ENCODE measurements at places on chromosomes 12 and 14.
A peak's percentile ranks its signal among the peaks of the same experiment; 100 is the strongest.

DNA sequence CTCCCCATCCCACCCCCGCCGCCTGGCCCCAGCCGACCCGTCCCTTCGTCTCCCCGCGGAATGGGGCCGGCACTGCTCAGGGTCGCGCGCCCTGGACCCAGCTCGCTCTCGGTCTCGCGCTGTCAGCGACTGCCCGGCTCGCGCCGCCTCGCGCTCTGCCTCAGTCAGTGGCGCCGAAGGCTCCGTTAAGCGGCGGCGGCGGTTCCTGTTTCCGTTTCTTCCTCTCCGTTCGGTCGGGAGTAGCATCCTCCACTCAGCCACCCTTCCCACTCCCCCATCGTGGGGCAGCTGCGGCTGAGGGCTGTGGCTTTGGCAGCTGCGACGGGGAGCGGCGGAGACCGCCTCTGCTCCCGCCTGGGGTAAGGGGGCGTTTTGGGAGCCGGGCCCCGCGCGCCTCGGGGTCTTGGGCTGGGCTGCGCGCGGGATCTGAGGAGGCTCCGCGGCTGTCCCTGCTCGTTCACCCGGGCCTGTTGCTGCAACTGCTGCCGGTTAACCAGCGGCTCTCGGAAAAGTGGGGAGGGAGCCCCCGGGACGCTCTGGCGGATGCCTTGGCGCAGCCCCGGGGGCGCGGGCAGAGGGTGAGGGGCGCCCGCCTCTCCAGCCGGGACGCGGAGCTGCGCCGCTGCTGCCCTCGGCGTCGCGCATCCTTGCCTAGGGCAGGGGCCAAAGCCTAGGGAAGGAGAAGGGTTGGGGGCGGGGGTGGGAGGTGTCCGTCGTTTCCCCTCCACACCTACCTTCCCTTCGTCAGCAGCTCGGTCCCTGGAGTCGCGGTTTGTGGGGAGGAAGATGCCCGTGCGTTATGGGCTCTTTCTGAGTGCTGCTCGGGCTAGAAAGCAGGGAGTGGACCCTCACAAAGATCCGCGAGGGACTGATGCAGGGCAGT lies 567 bp downstream of the FUT8 start:
- peak; percentile 77 for DNase-seq

DNA sequence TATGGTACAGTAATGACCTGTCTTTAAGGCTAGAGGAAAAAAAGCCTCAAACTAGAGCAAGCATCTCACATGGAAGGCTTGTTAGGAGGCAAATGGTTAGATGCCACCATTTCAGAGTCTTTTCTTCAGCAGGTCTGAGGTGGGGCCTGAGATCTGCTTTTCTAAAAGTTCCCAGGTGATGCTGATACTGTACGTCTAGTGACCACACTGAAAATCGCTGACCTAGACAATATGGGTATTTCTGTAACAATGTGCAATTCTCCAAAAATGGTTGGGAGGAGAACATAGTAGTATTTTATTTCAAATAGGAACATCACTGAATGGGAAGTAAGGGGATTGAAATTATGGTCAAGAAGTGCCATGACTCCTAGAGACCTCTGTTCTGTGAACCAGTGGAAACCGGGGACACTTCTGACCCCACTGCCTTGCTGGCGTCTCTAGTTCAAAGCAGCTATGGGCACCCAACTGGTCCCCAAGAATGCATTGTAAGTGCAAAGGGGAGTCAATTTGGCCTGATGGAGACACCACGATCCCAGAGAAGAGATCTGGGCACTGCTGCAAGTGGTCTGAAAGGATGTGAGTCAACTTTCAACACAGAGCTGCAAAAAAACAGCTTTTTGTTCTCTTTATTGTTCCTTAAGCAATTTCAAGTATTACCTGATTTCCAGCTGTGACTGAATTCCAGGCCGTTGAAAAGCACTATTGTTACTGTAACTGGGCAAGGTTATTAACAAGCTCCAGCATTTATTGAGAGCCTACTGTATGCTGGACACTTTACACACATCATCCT lies 54.4 kb upstream of the PLEKHG7 start:
- DNase-seq = no peak

- no peak for DNase-seq
Observed at GRCh38 chr14:69982886-69983285, 103.7 kb downstream of the SMOC1 start.

DNA sequence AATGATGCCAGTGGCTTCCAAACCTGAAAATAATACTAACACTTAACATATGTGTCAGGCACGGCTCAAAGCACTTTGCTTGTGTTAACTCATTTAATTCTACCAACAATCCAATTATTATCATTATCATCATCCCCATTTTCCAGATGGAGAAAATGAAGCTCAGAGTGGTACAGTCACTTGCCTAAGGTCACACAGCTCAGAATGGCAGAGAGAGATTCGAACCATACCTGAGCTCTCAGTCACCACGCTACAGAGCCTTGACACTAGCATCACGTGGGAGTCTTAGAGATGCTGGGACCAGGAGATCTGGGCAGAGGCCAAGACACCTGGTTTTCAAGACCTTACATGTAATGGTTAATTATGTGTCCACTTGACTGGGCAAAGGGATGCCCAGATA lies 34.2 kb downstream of the DHX37 start:
- no peak for DNase-seq

DNA sequence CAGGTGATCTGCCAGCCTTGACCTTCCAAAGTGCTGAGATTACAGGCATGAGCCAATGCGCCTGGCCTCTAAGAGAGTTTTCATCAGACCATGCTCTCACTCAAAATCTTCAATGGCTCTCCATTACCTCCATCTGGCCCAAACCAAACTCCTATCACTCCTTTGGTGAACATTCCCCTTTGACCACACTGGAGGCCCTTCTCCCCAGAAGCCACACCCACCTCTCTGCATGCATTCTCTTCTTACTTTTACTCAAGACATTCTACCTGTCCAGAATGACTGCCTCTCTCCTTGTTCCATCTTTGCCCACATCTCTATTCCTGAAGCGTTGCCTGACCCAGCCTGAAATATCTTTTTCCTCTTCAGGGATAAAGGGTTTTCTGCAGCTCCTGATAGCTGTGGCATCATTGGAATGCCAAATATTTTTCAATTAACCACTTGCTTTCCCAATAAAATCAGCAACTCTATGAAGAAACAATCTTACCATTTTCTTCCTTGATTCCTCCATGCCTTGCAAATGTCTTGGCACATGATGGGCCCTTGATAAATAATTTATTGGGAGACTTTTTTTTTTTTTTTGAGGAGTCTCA lies 15.5 kb downstream of the PLEK2 start:
- peak; percentile 42 for DNase-seq

- DNase-seq = no peak
Observed at GRCh38 chr12:132549059-132549458, 59.1 kb downstream of the FBRSL1 start.

GRCh38 chr12:11689591-11690186 lies 40.2 kb downstream of the ETV6 start:
- DNase-seq = no peak

DNA sequence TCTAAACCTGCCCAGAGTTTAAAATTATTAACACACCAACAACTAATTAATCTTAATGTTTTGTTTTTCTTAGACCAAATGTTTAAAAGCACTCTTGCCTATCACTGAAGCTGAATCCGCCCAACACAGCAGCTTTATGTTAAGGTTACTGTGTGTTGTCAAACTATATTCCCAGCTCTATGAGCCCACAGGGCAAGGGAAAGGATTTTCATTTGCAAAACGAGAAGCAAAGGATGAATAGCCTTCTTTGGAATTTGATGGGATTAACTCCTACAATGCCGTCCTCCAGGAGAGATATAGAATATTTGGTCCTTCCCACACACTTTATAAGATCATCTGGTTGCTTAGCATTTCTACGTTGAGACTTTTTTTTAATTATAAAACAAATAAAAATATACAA lies 43.7 kb downstream of the DUSP16 start:
- DNase-seq = no peak

GRCh38 chr14:99515301-99516155 lies 34.3 kb downstream of the CCNK start:
- no peak for DNase-seq

- DNase-seq = no peak
Observed at GRCh38 chr12:71134405-71134804, 23.4 kb downstream of the TSPAN8 start.
